KBM-7 (cell line): ENCODE measurements at places on chromosomes 16 and 17.

GRCh38 chr17:67421869-67422273 is 44.8 kb downstream of the PITPNC1 start:
- peak; percentile 39 for DNase-seq

- DNase-seq = no peak
These were observed 532.8 kb downstream of the XYLT1 start for GRCh38 chr16:16938009-16938408.

GRCh38 chr16:31361201-31362110 is 6.5 kb downstream of the ITGAX start:
- DNase-seq = no peak

DNA sequence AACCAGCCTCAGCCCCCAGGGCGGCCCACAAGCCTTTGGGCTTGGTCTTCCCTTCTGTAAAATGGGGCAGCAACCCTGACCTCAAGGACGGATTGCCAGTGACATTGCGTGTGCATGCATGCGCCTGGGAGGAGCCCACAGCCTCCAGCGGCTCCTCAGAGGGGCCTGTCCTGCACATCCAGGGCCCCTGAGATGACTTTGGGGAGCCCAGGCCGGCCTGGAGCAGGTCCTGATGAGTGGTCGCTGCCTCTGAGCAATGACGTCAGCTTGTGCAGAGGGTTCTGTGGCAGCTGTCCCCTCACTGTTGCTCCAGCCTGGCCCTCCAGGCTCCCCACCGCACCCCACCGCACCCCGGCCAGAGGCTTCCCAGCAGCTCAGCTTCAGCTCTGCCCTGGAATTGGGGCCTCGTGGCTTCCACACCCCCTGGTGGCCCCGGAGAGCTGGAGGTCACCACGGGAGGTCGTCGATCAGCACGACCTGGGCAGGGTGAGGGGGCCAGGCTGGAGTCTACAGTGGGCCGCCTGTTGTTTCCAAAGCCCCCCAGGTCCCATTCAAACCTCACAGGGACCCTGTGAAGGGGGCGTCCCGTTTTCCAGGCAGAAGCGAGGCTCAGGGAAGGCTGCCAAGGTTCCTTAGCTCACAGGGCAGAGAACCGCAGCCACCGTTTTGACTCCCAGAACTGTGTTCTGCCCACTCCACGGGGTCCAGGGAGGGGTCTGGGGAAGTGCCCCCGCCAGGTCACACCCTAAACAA is 341.8 kb downstream of the SEC14L1 start:
- DNase-seq = no peak

DNA sequence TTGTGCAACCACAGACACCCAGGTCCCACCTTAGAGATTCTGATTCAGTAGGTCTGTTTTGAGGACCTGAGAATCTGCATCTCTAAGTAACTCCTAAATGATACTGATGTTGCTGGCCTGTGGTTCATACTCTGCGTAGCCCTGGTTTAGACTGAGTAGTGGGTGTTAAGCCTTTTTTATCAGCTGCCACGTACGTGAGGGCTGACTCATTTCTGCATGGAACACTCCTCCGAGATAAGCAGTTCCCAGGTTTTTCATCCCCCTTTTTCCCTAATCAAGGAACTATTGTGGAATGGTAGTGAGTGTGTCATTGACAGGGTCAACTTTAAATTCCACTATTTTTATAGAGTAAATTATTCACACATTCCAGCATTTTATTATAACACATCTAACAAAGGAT is 26.1 kb downstream of the CDRT4 start:
- no peak for DNase-seq

GRCh38 chr17:37527249-37527851 is 37.7 kb downstream of the DUSP14 start:
- DNase-seq = peak; percentile 56

GRCh38 chr17:19812407-19812806 is 55.3 kb downstream of the ULK2 start:
- DNase-seq = no peak

- DNase-seq = peak; percentile 96
These were observed 14.8 kb downstream of the TAC4 start for GRCh38 chr17:49832840-49833599.

- peak; percentile 95 for DNase-seq
These were observed at the start of gene MRM1 for GRCh38 chr17:36601303-36602029. Gene MRM1, plus strand, starts transcription at chr17:36601583. Its CDS starts 228 bp downstream, at chr17:36601811.

DNA sequence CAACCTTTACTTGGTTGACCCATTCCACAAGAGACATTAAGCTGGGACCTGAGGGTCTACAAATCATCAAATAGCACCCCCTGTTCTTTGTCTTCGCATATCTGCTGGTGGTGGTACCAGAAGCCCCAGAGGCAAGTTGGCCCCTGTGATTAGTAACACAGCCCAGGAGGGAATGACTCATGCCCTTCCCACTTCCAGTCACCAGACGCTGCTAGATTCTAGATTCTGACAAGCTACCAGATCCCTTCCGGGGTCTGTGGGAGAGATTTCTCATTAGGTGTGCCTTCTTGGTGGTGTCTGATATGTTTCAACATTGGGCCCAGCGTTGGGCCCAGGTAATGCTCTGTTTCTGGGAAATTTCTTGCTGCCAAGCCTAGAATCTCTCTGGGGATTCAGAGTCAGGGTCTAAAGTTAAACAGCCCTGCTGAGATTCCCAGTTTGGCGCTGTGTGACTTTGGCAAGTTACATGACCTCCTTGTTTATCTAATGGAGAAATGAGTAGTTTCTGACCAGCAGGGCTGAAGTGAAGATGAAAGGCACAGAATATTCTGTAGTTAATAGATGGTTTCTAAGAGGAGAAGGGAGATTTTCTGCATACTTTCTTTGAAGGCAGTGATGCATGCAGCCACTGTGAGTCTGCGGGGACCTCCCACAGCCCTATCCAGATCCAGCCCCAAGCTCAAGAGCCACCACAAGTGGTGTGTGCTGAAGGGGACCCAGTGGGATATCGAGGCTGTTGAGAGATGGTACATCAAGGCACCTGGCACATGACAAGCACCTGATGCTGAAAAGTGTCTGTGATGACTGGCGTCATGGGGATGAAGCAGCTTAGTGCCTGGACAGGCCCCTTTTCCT is 3.9 kb downstream of the TRPV2 start:
- peak; percentile 46 for DNase-seq

DNA sequence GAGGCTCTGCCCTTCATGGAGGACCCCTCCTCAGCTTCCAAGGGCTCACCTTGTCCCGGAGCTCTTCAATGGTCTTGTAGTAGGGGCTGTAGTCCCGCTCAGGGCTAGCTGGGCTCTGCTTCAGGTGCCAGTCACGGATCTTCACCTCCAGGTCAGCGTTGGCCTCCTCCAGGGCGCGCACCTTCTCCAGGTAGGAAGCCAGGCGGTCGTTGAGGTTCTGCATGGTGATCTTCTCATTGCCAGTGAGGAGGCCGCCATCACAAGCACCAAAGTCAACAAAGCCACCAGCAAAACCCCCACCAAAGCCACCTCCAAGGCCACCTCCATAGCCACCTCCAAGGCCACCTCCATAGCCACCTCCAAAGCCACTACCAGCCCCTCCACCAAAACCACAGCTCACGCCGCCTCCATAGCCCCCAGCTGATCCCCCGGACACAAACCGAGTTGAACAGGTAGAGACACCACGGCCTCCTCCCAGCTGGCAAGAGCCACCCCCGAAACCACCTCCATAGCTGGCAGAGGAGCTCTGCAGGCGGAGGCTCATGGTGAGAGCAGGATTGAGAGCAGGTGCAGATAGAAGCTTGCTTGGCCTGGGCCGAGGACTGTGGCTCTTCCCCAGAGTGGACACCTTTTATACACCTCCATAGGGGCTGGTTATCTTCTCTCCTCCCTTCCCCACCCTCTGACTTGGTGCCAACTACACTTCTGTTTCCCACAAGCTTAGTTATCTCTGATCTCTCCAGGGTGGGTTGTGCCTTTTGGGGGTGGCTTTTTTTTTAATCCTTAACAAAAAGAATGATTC is at the start of gene KRT13:
Gene KRT13, minus strand, starts transcription at position 606 of the 802 bp plus-strand sequence. Its CDS starts 62 bp downstream, at position 544.
- no peak for DNase-seq

DNA sequence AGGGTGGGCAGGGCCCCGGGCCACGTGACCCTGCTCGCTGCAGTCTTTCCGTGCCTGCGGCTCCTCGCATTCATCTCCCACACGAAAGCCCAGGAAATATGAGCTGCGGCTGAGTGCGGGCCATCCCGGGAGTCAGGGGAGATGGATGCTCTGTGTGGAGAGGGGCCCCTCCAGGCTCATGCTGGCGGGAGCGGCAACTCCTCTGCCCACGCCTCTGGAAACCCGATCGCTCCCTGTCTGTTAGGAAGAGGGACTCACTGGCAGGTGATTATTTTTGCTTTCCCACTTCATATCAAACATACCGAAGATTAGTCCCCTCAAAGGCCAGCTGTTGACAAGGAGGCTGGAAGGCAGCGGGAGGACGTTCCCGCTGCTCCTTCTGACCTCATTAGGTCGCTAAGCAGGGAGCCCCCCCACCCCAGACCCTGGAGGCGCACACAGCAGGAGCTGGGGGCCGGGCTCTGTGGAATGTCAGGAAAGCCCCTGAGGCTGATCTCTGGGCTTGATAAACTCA is 228.5 kb downstream of the FOXL1 start:
- DNase-seq = no peak

DNA sequence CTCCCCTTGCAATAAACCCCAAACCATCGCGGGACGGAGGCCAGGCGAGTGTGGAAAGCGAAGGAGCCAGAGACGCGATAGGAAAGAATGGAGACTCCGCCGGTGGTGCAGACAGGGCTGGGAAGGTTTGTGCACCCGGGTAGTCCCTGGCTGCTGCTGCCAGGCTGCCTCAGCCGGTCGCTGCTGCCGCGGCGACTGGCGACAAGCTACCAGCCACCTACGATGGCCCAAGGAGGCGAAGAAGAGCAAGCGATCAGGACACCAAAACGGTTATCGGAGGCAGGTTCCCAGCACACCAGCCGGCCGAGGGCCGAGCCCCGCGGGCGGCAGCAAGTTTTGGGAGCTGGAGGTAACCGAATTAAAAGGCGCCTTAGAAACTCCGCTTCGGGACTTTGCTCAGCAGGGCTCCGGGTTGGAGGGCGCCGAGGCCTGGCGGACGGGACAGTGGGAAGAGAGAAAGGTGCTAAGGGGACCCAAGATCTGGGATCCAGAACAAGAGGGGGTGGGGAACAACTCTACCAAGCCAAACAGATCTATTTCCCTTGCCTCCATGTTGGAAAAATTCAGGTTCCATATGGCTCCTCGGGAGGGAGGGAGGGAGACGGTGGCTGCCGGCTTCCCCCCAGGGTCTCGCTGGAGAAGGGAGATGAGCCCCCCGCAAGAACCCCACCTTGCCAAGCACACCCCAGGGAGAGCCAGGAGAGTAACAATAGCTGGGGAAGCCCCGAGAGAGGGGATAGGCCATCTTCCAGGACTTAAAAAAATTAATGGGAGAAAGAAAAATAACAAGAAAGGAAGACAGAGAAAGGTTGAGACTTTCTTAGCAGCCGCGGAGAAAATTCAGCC is 9.7 kb upstream of the HOXB2 start:
- DNase-seq = no peak

- DNase-seq = peak; percentile 83
These were observed at the start of gene YPEL3 for GRCh38 chr16:30096105-30096861. Gene YPEL3, minus strand, starts transcription at chr16:30096213. Its CDS starts 731 bp downstream, at chr16:30095482.

GRCh38 chr17:63696381-63696961 is 3.5 kb downstream of the LIMD2 start:
- DNase-seq = peak; percentile 71

DNA sequence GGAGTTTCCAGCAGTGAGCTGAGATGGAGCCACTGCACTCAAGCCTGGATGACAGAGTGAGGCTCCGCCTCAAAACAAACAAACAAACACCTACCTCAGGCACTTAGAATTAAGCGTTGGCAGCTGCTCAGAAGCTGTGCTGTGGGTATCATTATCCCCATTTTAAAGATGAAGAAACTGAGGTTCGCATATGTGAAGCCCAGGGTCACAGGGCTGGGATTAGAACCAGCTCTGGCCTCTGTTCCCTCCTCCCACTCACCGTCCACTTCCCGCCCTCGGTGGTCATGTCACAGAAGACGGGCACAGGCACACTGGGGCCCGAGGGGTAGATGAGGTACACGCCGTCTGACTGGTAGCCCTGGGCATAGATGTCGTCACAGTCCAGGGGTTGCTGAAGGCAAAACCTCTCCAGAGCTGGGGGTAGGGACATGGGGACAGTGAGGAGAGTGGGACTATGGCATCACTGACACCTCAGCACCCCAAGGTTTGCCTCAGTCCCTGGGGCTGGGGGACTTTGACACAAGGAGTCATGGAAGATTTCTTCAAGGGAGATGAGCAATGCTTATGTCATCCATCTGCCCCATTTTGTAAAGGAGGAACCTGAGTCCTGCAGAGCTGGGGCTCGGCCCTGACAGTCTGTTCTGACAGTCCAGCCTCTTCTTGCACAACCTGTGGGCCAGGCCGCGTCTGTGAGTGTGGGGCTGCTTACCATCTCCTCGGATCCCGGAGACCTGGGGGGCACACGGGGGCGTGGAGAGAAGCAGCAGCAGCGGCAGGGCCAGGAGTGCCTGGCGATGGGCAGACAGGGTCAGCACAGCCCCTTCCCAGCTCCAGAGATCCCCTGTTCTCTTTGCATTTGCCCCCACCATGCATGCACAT is 700 bp downstream of the MFAP4 start:
- no peak for DNase-seq

DNA sequence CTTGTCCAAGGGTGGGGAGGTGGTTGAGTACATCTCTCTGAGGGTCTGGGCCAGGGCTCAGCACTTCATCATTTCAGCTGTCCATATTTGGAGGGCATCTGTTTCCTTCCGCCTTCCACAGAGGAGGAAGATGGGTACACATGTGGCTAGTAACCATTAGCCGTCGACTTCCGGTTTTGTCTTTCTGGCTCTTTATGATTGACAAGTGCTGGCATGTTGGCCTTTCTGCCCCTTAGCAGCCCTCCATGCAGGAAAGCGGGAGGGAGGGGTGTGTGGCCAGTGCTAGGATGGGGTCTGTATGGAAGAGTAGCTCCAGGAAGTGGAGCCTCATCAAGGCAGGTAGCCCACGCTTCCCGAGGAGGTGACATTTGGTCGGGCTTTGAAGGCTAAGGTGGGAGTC is 69.6 kb downstream of the RAI1 start:
- peak; percentile 92 for DNase-seq

DNA sequence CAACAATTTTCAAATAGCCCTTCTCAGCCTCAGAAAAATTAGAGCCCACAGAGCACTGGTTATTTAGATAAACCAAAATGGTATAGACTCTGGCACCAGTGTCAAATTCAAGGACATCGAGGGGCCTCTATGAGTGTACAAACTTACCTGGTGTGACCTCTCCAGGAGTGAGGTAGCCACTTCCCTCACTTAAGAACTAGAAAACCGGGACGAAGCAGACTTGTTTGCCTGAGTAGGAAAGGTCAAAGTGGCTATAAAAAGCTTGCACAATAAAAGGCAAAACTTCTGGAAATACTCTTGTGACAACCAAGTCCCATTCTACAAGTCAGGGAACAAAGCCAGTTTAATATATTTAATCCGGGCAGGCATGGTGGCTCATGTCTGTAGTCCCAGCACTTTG is 39.2 kb upstream of the PRSS54 start:
- no peak for DNase-seq

DNA sequence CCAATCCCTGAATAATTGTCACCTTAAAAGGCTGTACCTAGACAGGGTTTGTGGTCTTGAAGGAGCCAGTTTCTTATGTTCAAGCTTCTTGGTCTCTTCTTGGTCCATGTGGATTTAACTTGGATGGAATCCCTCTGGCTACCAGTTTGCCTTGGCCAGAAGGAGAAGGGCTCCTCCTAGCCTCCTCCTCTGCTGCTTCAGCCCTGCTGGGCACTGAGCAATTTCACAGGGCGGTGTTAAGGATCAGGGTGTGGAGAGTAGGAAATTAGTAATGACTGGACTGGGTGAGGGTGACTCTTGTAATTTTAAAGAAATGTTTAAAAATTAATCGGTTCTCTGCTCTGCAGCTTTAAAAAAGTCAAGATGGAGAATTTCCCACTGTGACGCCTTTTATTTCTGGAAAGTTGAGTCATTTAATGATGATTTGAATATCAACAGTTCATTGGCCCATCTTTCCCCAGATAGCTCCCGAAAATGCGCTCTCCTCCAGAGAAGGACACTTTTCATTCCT is 96.4 kb downstream of the MSI2 start:
- DNase-seq = no peak
